ENCODE measurements at places on chromosomes 13 and 19.

GRCh38 chr13:81395368-81395767 lies 1054.4 kb upstream of the SPRY2 start:
- no peak for DNase-seq

DNA sequence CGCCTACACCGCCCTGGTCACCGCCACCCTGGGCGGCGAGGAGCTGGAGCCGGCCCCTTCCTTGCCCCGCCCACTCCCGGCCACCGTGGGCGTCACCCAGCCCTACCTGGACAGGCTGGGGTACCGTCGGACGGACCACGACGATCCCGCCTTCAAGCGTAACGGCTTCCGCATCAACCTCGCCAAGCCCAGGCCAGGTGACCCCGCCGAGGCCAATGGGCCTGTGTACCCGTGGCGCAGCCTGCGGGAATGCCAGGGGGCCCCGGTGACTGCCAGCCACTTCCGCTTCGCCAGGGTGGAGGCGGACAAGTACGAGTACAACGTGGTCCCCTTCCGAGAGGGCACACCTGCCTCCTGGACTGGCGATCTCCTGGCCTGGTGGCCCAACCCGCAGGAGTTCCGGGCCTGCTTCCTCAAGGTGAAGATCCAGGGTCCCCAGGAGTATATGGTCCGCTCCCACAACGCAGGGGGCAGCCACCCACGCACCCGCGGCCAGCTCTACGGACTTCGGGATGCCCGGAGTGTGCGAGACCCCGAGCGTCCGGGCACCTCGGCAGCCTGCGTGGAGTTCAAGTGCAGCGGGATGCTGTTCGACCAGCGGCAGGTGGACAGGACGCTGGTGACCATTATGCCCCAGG lies 7.0 kb downstream of the CILP2 start:
- no peak for DNase-seq

DNA sequence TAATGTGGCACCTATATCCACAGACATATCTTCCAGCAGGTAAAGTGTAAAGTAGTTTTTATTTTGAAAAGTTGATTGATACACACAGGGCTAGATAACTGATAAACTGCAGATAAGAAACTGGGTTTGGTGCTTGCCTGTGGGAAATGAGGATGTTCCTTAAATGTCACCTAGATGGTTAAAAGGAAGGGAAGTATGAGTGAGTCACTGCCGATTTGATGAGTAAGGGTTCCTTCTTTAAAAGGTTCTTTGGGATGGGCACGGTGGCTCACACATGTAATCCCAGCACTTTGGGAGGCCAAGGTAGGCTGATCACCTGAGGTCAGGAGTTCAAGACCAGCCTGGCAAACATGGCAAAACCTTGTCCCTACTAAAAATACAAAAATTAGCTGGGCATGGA lies 73.8 kb upstream of the FRY start:
- no peak for DNase-seq

DNA sequence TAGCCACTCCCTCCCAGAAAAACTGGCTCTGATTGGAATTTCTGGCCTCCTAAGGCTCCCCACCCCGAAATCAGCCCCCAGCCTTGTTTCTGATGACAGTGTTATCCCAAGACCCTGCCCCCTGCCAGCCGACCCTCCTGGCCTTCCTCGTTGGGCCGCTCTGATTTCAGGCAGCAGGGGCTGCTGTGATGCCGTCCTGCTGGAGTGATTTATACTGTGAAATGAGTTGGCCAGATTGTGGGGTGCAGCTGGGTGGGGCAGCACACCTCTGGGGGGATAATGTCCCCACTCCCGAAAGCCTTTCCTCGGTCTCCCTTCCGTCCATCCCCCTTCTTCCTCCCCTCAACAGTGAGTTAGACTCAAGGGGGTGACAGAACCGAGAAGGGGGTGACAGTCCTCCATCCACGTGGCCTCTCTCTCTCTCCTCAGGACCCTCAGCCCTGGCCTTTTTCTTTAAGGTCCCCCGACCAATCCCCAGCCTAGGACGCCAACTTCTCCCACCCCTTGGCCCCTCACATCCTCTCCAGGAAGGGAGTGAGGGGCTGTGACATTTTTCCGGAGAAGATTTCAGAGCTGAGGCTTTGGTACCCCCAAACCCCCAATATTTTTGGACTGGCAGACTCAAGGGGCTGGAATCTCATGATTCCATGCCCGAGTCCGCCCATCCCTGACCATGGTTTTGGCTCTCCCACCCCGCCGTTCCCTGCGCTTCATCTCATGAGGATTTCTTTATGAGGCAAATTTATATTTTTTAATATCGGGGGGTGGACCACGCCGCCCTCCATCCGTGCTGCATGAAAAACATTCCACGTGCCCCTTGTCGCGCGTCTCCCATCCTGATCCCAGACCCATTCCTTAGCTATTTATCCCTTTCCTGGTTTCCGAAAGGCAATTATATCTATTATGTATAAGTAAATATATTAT lies 6.1 kb downstream of the FOSB start:
- no peak for DNase-seq

DNA sequence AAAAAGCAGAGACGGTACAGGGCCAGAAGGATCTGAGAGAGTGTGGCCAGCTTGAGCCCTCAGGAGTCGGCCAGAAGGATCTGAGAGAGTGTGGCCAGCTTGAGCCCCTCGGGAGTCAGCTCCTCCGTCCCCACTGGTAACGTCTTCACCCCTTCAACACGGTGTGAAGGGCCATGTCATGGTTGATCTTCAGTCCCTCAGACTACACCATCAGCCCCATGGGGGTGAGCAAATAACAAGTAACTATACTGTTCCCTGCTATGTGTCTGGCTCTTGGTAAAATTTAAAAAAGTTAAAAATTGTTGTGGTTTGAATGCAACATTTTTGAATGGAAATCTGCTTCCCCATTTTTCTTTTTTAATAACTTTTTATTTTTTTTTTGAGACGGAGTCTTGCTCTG lies 1.6 kb upstream of the ZNF8 start:
- DNase-seq = no peak

GRCh38 chr19:18118420-18119012 lies 20.9 kb downstream of the MAST3 start:
- no peak for DNase-seq

GRCh38 chr13:38191016-38191415 lies 158.6 kb upstream of the UFM1 start:
- no peak for DNase-seq

DNA sequence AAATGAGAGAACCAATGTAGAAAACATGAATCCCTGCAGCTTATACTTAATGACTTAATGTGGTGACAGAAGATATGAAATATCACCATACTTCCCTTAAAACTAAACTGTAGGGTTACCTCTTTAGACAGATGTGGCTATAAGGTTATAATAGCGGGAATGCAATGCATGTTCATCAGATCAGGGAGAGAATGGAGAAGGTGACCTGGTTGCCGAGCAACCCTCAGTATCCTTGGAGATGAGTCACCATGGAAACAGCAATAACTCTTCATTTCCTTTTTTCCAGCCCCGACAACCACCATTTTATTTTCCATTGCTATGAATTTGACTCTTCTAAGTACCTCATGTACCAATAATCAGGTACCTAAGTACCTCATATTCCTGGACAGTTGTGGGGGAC lies 28.0 kb upstream of the ZNF835 start:
- no peak for DNase-seq

- DNase-seq = no peak
These were observed 20.2 kb downstream of the CACNG6 start for GRCh38 chr19:54011507-54012211.

DNA sequence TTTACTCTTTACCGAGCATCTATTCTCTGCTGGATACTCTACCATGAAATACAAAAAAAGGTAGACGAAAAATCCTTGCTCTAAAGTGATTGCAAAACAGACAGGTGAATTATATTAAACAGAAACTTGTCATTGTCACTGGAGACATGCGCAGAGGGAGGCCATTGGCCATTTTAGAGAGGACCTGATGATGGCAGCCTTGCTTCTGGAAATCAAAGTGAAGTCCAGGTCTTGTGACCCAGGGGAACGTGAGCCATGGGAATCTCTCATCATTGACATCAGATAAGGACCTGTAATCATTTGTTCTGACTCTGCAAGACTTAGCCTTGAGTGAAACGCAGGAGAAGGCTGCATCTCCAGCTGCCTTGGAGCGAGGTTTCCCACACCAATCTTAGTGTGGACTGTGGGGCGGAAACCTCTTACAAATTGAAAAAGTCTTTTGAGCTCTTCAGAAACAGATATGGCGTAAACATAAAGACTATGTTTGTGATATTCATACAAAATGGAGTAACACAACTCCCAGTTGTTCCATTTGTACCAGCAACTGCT lies 16.8 kb upstream of the SLC46A3 start:
- DNase-seq = no peak

GRCh38 chr19:50549927-50550593 lies 18.2 kb downstream of the LRRC4B start:
- DNase-seq = no peak

DNA sequence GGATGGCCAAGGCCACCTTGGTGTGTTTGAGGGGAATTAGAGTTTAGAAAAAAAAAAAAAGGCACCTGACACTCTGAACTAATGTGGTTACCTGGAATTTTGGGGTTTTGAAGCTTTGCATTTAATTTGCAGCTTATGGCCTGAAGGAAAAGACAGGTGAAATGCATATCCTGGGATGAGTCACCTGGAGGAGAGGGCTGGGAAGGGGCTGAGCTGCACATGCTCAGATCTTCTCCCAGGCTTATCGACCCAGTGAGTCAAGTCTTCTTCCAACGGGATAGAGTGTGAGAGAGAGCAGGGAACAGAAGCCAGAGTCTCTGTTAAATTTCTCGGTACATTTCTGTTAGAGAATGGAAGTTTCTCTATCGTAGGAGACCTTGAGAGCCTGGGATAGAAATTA lies 29.7 kb upstream of the ALOX5AP start:
- no peak for DNase-seq

GRCh38 chr13:72430923-72431322 lies 296.5 kb downstream of the MZT1 start:
- DNase-seq = no peak

GRCh38 chr13:24032252-24032651 lies 128.3 kb upstream of the SPATA13 start:
- DNase-seq = no peak

GRCh38 chr19:49016067-49016839 lies 638 bp downstream of the LHB start:
- no peak for DNase-seq

DNA sequence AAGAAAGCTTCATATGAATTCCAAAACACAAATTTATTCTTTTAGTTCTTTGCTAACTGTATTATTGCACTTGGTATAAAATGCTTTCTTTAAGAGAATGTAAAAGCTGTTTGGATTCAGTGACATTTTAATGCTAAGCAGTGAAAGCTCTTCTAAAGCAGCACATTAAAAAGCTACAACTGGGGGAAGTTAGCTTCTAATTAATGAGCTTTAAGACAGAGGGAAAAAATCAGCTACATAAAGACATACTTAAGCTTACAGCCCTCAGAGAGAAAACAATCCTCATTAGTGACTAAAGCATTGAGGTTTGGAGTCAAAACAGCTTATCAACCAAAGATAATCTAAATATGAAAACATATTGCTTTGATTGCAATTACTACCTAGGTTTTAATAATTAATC lies 1222.2 kb upstream of the SPRY2 start:
- no peak for DNase-seq

DNA sequence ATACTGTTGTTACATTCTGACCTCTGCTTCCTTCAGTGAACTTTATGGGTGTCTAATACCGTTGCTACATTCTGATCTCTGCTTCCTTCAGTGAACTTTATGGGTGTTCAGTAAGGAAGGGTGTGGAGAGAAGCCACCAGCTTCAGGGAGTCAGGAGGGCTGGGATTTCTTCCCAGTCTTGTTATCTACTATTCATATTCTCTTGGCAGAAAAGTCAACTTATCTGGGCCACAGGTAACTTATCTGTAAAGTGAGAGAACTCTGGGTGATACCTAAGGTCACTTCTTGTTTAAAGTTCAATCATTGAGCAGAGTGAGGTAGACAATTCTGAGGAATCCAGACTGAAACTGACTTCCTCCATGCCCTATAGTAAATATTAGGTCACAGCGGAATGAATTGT lies 71.2 kb upstream of the STK24 start:
- no peak for DNase-seq

GRCh38 chr19:49820125-49820524 lies 2.0 kb downstream of the MED25 start:
- DNase-seq = no peak

- no peak for DNase-seq
These were observed 9.8 kb upstream of the CHAMP1 start for GRCh38 chr13:114304346-114305034.

DNA sequence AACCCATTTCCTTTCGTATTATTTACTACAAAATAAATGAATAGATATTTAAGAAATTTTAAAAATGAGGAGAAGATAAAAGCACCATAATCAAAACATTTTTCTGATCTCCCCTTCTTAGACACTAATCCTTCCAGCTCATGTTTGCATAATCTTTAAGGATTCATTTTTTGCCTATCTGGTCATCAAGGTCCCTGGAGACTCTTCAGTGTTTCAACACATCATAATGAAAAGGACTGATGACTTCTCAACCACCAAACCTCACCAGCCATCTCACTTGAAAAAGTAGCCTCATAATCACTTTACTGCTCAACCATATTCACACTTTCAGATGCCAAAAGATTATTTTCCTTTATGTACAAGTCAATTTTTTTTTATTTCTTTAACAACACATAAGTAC lies 80.1 kb downstream of the DCLK1 start:
- DNase-seq = no peak

- no peak for DNase-seq
These were observed 130.6 kb downstream of the STARD13 start for GRCh38 chr13:33154911-33155310.

GRCh38 chr19:35083691-35084508 lies 31.7 kb upstream of the FXYD3 start:
- DNase-seq = no peak

DNA sequence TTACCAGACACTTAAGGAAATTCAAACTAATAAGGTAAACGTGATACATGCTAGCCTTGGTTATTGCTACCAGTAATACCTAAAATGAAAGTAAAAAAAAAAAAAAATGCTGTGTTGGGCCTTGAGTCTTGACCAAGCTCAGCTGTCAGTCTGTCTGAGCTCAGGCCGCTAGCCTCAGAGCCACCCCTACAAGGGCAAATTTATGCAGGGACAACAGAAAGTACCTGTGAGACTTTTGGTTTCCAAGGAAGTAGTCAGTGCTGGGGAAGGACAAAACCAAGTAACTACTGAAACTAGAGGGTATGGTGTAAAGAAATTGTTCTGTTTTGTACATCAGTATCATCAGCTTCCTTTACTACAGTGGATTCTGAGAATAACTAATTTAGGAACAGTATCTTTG lies 134.3 kb upstream of the SLITRK5 start:
- DNase-seq = no peak

DNA sequence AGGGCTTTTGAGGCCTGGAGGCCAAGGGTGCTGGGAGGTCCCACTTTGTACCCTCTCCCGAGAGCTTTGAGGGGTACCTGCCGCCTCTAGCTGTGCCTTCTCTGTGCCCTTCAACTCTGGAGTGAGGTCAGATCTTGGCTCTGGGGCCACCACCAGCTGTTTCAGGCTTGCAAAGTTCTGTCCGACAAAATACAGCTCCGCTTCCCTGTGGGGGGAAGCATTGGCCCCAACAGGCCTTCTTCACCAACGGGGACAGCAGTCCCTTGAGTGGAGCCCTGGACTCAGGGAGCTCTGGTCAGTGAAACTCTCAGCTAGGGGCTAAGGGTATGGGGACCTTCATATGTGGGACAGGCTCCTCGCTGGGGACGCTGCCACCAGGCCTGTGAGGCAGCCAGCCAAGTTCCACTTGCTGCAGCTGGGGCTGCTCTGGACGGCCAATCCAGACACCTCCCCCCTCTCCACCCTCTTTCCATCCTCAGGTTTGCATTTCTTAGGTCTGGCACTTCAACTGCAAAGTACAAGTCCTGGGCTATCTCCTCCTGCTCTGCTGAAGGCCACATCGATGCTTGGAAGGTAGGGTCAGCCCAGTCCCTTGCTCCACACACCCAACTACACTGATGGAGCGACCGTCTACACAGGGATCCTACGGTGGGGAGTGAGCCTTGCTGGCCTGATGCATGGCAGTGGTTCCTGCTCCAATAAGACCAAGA lies 46.8 kb downstream of the C13orf46 start:
- DNase-seq = no peak
